ENCODE measurements at places on chromosomes 3 and 15.

GRCh38 chr3:149553781-149554451, 79.4 kb downstream of the TM4SF4 start:
- DNase-seq = no peak

DNA sequence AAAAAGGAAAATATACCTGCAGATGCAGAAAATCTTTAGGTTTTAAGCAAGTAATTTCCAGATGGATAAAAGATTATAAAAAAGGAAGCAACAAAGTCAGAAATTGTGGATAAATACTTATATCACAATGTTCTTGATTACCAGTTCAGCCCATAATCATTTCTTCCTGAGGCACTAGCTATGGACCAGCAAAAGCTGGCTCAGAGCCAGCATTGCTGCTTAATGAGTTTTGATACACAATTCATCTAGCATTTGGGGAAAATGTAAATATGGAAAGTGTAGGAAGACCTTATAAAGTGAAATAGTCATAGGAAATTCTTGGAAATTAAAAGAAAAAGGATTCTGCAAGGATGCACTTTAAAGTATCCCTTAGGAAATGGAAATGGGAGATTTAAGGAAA, 168.3 kb upstream of the GBE1 start:
- no peak for DNase-seq

DNA sequence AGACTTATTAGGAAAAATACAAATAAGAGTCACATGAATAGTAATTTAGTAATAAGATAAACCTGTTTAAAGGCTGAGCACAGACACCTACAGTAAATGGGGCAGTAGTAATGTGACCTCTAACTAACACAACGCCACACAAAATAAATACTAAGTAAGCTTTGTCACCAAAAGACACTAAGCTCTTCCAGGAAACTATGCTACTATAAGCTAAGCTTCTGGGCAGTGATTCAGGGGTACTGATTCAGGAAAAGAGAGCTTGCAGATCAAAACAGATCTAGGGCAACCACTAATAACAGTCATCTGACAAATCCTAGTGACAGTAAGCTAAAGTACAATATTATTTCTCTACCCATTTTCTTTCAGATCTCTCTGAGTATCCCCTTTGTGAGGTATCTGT, 68.8 kb downstream of the PLOD2 start:
- DNase-seq = no peak

DNA sequence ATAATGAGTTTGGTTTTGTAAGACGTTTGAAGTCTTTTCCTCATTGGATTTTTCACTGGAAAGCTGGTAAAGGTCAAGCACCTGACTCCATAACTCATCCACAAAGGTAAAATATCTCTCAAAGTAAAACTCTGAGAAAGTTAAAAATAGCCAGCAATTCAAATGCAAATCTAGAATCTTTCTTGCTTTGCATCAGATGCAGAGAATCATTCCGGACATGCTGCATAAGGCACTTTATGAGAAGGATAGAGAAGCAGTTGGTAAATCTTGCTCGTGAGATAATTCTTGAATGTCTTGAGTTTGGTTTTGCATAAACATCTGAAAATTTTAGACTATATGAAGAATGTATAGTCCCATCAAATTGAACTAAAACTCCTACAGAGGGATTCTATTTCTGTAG, 9.1 kb downstream of the KCNMB2 start:
- no peak for DNase-seq

DNA sequence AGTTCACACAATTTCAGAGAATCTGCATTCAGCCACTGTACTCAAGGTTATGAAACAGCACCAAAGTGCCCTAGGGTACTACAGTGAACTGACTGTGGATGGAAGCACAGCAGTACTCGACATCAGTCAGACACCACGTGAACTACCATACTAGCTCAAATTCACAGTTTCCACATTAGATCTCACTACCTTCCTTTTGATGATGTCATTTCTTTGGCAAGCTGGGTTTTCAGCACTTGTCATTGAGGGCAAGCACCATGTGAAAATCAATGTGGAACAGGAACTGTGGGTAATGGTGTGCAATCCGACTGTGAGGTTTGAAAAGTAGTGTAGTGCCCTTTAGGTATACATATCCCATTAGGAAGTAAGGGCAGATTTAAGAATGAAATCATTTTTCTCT, 110.5 kb upstream of the BFSP2 start:
- no peak for DNase-seq

DNA sequence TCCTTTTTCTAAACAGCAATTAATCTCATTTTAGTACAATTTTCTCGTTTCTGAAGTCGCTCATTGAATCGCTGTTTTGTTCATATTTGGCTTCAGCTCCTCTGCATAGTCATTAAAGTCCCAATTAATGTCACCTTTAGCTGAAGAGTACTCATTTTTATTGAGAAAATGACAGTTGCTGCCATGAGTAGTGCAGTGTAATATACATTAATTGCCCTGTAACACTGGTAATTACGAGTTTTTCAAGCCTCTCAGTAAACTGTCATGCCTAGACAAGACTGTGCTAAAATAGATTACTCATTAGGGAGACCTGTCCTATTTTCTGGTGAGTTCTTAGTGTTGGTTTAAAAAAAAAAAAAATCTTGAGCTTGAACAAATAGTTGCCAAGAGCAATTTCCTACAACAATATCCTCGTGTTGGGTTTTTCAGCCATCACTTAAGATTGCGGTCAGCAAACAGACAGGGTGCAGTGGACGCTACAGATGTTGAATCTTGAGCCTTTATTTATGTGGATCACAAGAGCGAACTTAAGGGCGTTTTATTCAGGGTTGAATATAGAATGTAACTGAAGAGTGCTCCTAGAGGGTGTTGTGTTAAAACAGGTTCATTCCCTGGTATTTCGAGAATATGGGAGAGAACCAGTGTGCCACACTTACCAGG, 176.0 kb downstream of the CDIN1 start:
- no peak for DNase-seq

- DNase-seq = no peak
Observed at GRCh38 chr3:3636815-3637214, 162.4 kb upstream of the LRRN1 start.

- no peak for DNase-seq
Observed at GRCh38 chr3:39166932-39167532, 13.6 kb upstream of the CSRNP1 start.

- DNase-seq = peak; percentile 50
Observed at GRCh38 chr3:112642912-112643506, 2.1 kb upstream of the CCDC80 start.

- no peak for DNase-seq
Observed at GRCh38 chr3:114557791-114558190, 264.0 kb downstream of the TIGIT start.

- no peak for DNase-seq
Observed at GRCh38 chr15:59611276-59612260, at the start of gene GCNT3. GCNT3 (plus strand) TSS chr15:59611783; CDS start chr15:59618239, 6,456 bp downstream.

DNA sequence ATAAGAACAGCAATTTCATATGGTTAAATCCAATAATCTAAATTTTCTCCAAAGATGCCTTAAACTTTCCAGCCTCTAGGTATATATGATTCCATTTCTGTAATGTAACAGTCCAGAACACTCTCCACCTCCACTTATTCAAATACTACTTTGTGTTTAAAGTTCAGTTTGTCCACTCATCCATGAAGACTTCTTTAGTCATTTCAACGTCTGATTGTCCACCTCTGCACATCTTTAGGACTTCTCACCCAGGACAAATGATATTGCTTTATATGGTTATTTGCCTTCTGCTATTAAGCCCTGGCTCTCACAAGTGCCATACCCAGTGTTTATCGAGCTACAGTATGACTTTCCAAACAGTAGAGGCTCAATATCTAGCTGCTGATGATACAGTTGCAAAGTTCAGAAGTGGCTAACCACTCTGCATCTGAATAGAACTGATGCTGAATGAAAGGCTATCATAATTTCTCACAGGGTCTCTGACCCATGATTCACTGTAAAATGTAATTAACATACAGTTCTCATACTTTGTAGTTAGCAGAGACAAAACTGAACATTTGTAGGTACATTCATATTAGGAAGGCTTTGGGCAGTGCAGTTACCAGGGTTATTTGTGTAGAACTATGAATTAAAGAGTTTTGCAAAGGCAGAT, 93.7 kb upstream of the MBNL1 start:
- no peak for DNase-seq

DNA sequence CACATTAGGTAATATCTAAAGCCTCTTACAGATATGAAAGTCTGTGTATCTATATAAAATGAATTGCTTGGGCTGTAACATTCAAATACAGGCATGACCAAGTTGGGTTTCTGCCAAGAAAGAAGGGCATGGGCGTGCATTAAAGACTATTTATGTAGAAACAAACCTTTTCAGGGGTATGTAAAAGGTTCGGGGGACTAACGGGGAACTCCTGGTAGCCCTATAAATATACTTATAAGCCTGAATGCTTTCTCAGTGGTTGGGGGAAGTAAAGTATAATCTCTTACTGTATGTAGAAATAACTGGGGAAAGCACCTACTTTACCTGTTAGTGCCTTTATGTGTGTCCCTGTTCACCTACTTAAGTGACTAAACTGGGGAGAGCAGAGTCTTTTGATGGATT, 154.5 kb upstream of the TBL1XR1 start:
- DNase-seq = no peak

DNA sequence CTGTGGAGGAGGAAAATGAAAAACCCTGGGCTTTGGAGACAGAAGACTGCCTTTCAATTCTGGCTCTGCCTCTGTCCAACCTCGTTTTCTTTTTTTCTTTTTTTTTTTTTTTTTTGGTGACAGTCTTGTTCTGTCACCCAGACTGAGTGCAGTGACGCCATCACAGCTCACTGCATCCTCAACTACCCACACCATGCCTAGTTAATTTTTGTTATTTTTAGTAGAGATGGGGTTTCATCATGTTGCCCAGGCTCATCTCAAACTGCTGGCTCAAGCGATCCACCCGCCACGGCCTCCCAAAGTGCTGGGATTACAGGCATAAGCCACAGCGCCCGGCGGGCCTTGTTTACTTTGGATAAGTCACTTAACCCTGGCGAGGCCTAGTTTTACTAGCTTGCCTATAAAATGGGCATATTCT, 66.3 kb upstream of the SLC25A26 start:
- no peak for DNase-seq

GRCh38 chr3:117903226-117903625, 1131.4 kb downstream of the IGSF11 start:
- DNase-seq = no peak

DNA sequence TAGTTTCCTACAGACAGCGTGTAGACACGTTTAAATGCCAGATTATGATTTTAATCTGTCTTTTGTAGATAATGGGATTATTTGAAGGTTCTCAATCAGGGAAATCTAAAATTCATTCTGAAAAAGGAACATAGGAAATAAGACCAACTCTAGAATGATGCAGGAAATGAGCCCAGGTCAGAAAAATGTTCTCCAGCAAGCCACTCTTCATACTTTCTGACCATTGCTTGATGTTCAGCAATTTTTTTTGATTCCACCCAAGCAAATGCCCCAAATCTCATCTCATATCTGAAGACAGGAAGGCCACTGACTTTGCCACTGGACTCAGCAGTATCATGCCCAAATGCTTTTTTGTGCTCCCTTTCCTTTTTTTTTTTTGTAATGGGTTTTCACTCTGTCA, 373.4 kb downstream of the LPP start:
- no peak for DNase-seq

- DNase-seq = no peak
Observed at GRCh38 chr3:58098531-58098930, 90.3 kb downstream of the FLNB start.

DNA sequence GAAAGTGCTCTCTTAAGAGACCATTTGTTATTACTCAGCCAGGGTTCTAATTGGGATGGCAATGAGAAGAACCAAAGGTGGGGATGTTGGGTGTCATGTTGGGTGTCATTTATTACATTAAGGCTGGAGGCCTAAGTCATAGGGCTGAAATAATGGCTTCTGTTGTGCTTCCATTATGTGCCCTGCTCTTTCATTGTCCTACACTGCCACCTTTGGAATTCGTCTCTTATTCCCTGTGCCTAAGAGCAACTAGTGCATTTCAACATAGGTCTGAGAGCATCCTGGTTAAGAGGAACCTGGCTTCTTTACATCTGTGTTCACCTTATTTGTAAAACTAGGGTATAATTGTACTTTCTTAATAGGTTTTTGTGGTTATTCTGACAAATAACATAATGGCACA, 32.2 kb downstream of the RIOX2 start:
- no peak for DNase-seq

- no peak for DNase-seq
Observed at GRCh38 chr3:1214933-1215332, 122.1 kb downstream of the CNTN6 start.

- peak; percentile 32 for DNase-seq
Observed at GRCh38 chr15:25933456-25934158, 70.5 kb upstream of the ATP10A start.

DNA sequence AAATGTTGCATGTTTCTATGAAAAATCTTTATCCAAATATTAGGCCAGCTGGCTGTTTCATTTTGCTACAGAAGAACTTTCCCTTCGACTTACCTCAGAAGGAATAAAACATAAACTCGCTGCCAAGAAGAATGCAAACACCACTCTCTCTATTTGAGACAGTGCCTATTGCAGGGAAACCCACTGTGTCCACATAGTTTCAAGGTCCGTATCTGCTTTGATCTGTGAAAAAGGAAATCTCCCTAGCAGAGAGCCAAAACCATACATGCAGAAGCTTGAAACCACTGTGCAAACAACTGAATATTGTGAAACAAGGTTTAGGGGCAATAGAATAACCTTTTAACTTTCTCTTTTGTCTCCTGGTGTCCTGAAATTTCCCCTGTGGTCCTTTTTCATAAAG, 35.0 kb upstream of the CAPN7 start:
- no peak for DNase-seq

DNA sequence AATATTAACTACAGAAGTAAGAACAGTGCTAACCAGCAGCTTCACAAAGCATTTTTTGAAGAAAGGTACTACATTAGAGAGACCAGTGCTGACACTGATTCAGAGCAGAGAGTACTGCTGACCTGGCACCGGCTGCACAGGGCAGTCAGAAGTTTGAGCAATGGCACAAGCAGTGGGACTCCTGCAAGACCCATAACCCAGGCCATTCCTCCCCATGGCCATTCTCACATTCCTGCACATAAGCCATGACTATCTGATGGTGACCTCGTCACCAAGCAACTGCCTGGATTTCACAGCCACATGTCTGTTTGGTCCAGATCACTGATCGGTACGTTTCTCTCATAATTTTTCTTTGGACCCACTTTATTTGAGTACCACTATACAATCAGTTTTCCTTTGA, 88.7 kb downstream of the GPR156 start:
- DNase-seq = no peak

GRCh38 chr15:40471105-40471807, 472 bp downstream of the CHST14 start:
- no peak for DNase-seq

- DNase-seq = no peak
Observed at GRCh38 chr3:65919826-65920225, 118.9 kb downstream of the MAGI1 start.

DNA sequence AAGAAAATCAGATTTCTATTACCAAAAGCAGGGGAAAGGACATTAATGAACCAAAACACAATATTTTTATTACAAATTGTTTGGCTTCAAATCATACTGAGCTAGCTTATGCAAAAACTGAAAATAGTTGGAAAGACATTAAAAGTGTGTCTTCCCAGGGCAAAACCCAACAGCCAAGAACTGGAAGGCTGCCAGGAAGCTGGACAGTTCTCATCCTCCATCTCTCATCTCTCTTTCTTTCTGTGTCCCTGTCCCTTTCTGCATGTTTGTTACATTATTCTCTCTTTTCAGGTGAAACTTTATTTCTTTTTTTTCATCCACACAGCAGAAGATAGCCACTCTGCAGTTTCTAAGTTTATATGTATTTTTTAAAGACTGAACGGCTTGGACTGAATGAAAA, 41.1 kb upstream of the SNTN start:
- no peak for DNase-seq

GRCh38 chr3:10471054-10471688, 34.2 kb downstream of the ATP2B2 start:
- DNase-seq = no peak

Measured in stimulated activated CD8-positive, alpha-beta memory T cell treated with anti-CD3 and anti-CD28 coated beads, Interleukin-7, amount 100 ng/mL, for 1 hour (primary cell).